Ovary (tissue), 10 donors: ENCODE measurements at places on chromosomes 6 and 20.

- no peak for DNase-seq
Observed at GRCh38 chr20:706366-706885, 30.8 kb upstream of the SCRT2 start.

DNA sequence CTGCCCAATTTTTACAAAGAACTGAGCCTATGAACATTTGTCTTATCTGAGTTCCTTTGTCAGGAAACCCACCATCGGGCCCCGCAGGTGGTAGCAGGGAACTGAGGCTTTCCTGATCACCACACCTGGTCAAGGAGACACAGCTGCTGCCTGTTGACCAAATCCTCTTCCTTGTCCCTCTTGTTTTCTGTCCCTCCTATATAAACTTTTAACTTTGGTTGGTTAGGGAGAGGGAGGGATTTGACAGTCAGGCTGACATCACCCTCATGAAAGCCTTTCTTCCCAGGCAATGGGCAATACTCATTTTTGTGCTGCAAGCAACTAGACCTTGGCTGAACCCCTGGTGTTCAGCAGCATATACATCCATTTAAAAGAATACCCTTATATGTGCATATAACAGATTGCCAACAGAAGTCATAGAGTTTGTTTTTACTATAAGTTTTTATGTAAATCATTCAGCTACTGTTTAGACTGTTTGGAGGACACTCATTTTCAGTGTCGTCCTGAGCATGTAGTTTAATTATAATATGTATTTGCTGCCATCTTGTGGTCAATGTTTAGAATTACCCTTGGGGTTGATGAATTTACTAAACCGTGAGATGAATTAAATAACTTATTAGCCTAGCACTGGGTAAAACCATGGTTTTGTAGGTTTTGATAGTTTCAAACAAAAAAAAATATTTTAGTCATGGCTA, 17.0 kb downstream of the CRISP1 start:
- no peak for DNase-seq

DNA sequence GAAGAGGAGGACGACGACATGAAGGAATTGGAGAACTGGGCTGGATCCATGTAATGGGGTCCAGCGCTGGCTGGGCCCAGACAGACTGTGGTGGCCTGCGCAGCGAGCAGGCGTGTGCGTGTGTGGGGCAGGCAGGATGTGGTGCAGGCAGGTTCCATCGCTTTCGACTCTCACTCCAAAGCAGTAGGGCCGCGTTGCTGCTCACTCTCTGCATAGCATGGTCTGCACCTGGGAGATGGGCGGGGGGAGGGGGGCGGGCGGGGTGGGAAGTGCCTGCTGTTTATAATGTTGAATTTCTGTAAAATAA, 42.3 kb downstream of the CHMP4B start:
- DNase-seq: no peak

GRCh38 chr6:72348926-72349325, 272.9 kb upstream of the KCNQ5 start:
- DNase-seq: no peak

GRCh38 chr6:30113003-30113759, at the start of gene TRIM31:
Gene TRIM31, minus strand, starts transcription at chr6:30113090. Its CDS starts 285 bp downstream, at chr6:30112805.
- DNase-seq: no peak

DNA sequence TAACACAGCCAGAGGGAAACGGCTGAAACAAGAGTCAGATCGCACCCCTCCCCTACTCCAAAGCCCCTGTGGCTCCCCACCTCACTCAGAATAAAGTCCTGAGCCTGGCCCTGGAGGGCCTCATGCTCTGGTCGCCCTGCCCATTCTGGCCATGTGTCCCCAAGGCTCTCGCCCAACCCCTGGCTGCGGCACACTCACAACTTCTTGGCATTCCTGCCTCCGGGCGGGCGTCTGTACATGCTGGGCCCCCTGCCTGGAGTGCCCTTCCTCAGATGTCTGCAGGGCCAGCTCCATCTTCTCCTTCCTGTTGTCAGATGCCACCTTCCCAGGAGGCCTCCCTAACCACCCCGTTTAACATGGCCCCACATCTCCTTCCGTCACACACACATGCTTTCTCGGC, 17.1 kb upstream of the NOL4L start:
- DNase-seq: no peak

- no peak for DNase-seq
Observed at GRCh38 chr20:45344168-45344860, 3.9 kb downstream of the SDC4 start.

DNA sequence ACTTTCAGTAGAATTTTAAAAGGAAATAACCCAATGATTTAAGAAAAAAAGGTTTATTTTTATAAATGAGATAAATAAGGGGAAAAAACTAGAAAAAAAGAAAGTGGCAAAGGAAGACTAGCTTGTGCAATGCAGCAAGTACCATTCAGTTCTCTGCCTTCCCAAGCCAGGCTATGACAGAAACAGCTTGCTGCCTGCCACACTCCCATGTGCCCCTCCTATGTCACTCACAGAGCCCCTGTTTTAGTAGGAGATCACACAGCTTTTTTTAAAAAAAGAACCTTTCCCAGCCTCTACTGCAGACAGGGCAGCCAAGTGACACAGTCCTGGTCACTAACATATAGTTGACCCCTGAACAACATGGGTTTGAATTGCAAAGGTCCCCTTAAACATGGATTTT, 13.5 kb downstream of the TBC1D7 start:
- no peak for DNase-seq

DNA sequence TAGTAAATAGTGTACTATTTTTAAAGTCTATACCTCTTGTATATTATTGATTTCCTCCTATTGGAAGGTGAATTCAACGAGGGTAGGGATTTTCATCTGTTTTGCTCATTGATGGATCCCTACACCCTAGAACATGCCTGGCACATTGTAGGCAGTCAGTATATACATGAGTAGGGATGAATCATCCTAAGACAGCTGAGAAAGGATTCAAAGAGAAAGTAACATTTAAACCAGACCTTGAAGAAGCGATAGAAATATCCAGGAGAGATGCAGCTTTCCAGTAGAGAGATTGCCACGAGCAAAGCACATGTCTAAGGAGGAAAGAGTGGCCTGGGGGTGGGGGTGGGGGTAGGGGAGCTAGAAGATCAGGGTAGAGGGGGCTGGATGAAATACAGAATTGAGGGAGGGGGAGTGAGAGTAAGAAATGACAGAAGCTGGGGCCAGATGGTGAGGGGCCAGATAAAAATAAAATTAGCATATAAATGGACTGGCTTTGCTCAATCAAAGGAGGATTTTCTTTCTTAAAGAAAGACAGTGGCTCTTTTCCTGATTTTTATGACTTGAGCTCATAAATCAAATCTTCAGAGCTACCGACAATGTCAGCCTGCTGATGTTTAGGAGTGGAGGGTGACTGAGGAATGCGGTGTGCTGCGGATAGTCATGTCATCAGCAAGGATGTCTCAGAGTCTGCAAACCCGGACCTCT, 168.2 kb downstream of the SAMD5 start:
- DNase-seq: no peak
